ENCODE measurements at places on chromosomes 2 and 18. TPM values are rescaled to one million over a fixed set of nuclear protein-coding genes. Genes with fewer than 3 reads are reported as not detected.
A peak's percentile ranks its signal among the peaks of the same experiment; 100 is the strongest.

DNA sequence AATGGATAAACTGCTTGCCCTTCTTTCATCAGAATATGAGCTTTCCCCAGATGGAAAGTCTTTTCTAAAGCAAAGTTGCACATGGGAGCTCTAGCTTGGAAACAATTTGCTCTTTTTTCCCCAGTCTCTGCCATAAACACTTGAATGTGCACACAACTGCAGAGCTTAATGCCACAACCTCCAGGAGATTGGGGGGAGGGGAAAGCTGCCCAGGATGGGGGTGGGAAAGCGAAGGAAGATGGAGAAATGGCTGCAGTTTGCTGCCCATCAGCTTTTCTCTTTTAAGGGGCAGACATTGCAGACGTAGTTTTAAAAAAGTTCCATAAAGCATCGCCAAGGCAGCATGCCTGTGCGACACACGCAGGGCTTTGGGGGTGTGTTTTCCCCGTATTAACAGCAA, 1.5 kb downstream of the ACKR3 start:
- DNase-seq: no peak

- peak; percentile 62 for DNase-seq
These were observed 76.2 kb downstream of the CHRNA1 start for GRCh38 chr2:174688079-174688478.

DNA sequence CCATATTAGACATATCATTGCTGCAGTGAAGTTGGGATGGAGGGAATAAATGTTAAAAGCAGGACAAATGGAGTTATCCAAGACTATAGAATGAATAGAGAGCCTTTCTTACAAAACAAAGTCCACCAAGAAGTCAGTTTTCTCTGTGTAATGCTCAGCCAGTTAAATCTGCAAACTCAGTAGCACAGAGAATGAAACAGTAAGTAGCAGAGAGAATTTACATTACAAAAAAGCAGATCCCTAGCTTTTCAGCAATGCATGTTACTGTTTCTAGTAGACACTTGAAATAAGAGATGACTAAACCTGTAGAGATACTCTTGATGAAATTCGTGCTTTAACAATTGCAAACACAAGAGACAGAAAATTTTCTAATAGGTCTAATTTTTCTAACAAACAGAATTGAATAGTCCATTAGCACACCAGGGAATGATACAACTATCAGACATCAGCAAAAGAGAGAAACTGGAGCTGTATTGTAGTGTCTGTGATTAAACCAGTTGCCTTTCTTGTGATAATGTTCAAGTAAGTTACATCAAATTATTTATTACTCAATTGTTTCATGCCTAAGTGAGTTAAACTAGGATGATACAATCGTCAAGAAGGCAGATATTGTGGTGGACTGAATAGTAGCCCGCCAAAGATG, 322.2 kb upstream of the DDX18 start:
- no peak for DNase-seq

DNA sequence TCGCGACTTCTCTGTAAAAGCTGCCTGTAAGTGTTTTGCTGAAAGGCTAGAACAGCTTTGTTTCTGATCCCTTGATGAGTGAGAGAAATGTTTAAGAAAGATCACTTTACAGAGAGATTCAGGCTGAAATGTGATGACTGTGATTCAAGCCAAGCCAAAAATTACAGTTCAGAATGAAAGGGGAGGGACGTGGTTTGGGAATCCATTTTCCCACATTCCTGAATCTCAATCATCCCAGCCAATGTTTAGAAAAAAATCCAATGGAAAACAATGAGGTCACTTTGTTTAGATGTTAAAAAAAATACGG, 416.7 kb downstream of the ARHGAP15 start:
- peak; percentile 93 for DNase-seq

DNA sequence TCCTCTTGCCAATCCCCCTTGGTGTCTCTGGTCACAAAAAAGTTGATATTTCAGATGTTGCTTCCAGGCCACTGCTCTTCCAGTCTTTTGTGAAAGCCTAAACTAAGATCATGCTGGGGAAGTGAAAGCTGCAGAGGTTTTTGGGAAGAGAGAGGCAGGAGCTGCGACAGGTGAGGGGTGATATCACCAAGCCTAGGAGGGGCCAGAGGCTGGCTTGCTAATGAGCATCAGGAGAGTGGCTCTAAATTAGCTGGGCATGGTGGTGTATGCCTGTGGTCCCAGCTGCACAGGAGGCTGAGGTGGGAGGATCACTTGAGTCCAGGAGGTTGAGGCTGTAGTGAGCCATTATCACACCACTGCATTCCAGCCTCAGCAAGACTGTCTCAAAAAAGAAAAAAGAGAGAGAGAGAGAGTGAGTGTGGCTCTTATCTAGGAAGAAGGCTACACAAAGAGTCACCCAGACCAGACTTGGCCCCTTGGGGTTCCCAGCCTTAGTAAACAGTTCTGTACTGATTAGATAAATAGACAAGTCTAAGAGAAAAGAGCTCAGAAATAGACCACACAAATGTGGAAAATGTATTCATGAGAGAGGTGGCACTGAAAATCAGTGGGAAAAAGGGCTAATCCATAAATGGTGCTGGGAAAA, 14.6 kb upstream of the CDK5R2 start:
- DNase-seq: no peak

GRCh38 chr18:2683055-2683454, 27.5 kb downstream of the SMCHD1 start:
- DNase-seq: no peak

- no peak for DNase-seq
These were observed 139.2 kb downstream of the CDCA7 start for GRCh38 chr2:173493874-173494273.

GRCh38 chr2:176126929-176127773, 2.4 kb upstream of the HOXD8 start:
- DNase-seq: peak; percentile 90

DNA sequence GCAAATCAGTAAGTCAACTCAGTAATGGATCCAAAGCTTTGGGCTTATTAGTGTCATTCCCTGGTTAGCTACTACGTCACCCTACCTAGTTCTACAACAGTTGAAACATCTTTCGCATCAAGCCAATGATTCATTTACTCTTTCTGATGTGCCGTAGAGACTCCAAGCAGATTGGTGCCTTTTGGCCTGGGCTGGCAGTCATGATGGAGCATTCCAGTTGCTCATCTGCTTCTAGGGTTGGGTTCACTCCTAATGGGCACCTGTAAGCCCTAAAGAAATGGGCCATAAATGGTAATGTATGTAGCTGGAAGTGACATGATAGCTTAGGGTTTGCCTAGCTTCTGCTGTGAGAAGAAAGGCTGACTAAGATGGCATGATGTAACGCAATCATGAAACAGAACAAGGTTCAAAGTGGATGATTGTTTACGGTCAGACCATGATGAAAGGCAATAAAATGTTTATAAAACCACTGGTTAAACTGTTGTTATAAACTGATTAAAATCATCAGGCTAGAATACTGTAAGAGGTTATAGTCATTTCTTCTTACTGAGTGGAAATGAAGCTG, 20.4 kb upstream of the CCL20 start:
- DNase-seq: no peak

DNA sequence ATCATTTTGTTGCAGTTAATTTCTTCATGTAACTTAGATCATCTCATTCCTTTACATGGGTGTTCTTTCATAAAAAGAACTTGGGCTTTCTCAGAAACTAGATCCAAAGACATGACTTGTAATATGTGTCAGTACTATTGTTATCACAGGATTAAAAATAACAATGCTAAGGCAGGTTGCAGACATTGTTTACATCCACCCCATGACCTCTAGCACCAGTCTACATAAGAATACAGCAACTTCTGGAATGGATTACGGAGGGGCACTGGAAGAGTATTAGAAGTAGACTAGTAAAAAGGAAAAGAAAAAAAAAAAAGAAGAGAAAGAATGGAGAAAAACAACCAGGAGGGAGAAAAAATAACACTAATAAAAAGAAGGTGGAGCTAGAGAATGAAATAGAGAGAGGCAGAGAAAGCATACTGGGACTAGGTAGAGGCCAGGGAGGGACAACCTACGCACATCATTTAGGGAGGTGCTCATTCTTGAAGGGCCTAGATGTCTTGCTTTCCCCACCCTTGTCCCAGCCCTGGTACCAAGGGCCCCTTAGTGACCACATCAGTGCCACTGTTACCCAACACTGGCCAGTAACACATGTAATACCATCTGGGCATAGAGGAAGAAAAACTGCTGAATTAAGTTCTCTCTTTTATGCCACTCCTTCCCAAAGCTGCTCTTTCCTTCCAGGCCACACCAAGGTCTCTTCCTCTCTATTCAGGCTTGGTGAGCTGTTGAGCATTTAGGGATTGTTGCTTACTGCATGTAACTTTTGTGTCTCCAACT, 70.6 kb upstream of the KLF7 start:
- DNase-seq: no peak

GRCh38 chr2:161303535-161304050, 4.6 kb upstream of the PSMD14 start:
- DNase-seq: no peak

DNA sequence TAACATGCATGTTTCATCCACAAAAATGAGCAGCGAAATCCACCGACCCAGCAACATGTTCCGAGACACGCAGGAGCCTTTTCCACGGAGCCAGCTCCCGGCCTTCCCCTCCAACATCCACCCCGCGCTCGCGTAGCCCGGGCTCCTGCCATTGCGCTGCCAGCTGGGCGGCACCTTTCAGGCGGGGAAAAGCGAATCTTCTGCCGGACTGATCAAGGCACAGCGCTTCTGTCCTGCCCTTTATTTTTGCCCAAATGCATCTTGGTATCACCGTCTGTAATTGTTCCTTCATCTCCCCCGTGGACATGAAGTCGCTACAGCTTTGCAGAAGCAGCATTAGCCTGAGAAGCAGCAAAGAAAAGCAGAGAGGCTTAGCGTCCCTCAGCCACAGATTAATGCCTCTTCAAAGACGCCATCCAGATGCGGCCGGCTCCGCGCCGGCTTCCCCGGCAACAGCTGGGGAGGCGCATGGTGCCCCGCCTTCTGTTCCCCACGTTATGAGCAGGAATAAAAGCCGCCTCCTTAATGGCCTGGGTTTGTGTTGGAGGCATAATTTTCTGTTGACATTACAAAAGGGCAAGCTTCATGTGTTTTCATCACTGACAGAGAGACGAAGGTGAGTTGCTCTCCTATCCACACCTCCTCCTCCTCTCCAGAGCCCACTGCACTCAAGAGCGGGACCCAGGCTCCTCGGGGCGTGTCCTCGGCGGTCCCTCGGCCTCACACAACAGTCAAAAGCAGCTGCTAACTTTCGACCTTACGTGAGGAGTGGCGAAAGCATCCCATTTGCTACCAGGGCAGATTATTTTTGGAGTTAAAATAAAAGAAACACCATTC, 122.1 kb upstream of the SALL3 start:
- peak; percentile 35 for DNase-seq

DNA sequence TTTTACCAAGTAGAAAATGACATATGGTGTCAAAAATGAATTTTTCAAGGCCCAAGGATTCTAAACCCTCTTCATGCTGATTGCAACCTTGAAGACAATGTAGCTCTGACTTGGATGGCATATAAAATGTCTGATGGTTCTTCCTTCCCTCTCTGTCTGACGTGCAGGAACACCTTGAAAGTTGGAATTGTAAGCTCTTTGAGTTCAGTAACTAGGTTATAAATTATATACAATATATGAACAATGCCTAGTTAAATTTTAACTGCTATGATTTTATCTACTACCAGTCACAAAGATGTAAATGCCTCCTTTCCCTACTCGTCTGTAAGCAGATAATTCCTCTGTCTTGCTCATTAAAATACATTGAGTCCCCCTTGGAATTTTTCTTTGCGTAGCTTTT, 89.5 kb upstream of the TMEM17 start:
- DNase-seq: no peak

DNA sequence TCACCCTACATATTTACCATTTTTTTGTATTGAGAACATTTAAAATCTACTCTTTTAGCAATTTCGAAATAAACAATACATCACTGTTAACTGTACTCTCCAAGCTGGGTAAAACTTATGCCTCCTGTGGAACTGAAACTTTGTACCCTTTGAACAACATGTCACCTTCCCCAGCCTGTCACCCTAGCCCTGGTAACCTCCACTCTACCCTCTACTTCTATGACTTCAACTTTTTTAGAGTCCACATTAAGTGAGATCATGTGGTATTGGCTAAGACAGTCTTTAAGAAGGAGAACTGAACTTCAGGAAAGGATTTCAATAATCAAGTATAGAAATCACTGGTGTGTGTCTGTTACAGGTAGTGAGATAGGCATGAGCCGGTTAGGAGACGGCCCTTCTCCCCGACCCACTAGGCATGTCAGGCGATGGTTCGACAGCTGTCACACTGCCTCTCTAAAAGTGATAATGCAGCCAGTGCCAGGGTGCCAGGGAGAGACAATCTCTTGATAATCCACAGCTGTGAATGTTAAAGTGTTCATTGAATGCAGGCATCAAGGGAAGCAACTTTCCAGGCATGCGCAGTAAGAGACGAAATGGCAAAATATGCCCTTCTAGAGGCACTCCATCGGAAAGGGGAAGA, 74.6 kb upstream of the RNF152 start:
- DNase-seq: no peak

GRCh38 chr2:180038997-180039396, 31.9 kb upstream of the CWC22 start:
- no peak for DNase-seq

- DNase-seq: peak; percentile 47
These were observed 53.6 kb upstream of the LPIN2 start for GRCh38 chr18:3066341-3067110.

GRCh38 chr2:241759067-241759807, 17.4 kb upstream of the GAL3ST2 start:
- DNase-seq: no peak

RGPD3 gene
- 1.1 TPM for total RNA-seq

NGEF gene
- 2.7 TPM for total RNA-seq

GRB14 gene
- total RNA-seq: 19.7 TPM

HOXD13 gene
- total RNA-seq: not detected

KCNIP3 gene
- 8.8 TPM for total RNA-seq

SMYD5 gene
- total RNA-seq: 28.4 TPM

Data from tongue (tissue), 3 donors.